ENCODE measurements at places on chromosomes 1 and 21.

DNA sequence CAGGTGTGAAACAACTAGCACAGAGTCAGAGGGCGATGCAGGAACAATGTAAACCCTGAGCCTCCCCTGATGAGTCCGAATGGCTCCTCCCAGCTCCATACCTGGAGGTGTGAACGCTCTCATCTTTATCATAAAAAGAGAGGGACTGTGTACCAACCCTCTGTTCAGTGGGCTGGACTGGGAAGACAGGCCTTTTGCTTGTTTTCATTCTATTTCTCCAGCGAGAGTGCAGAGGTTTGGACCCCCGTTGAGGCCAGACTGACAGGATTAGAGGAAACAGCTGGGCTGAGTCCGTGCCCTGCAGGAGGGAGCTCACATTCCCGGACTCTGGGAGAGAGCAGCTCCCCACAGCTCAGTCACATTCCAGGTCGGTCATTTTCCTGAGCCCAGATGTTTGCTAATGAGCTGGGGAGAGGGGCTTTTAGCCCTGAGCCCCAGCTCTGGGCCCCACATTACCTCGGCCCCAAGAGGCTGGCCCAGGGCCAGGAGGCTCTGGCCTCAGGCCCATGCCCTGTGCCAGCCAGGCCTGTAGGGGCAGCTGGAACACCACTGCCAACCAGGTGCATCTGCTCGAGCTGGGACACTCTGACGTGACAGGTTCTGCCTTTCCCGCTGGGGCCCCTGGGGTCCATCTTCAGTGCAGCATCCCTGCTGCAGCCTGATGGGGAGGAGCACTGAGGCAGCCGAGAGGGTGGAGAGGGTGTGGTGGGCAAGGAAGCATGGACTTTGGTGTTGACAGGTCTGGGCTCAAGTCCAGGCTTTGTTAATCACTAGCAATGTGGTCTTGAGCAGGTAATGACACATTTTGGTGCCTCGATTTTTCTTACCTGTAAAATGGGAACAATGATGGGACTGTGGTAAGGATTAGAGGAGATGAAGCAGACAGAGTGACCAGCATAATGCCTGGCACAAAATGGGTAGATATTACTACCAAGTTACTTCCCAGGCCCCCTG is 3.5 kb upstream of the NBL1 start:
- peak overlapping the region; percentile 27 for H3K4me3 ChIP-seq
- DNase-seq, result peak; percentile 94
- H3K4me1 ChIP-seq, result peaks cover 28% of the 10 kb centered on the region

GRCh38 chr1:117180147-117180967 is 30.4 kb downstream of the VTCN1 start:
- peak; percentile 45 for DNase-seq
- H3K27me3 ChIP-seq, result no peaks in the 10 kb centered on the region
- H3K4me1 ChIP-seq, result peaks cover 20% of the 10 kb centered on the region
- H3K36me3 ChIP-seq, result no peaks in the 10 kb centered on the region
- no peak overlapping the region for H3K4me3 ChIP-seq

DNA sequence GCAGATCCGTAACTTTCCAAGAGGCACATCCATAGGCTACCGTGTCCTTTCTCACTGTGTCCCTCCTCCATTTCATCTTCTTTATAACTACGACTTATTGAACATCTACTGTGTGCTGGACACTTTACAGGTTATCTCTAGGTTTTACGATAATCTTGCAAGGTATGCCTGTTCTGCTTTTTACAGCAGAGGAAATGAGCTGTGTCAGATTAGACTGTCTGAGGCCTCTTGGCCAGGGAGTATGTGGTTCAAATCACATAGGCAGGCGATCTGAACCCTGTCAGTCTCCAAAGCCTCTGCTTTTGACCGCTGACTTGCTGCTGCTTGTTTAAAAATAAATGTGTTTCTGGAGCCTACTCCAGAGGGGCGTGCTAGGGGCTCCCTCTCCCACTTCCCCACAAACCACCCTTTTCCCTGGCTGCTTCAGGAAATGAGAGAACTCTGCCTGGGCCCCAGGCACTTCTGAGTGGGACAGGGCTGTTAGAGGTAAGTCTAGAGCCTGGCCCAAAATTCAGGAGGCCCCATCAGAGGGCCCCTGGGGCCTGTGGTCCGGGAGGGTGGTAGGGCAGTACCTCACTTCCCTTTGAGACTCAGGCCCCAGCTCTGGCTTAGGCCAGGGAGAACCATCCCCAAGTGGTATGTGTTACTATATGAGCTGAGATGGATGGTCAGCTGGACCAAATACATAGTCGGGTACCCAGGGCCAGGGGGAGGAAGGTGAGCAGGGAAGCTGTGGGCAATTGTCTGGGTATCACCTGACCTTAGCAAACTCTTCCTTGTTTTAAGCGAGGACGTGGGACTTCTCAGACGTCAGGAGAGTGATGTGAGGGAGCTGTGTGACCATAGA is 4.4 kb downstream of the PSEN2 start:
- DNase-seq, result no peak
- H3K4me1 ChIP-seq, result peaks cover 15% of the 10 kb centered on the region
- H3K27ac ChIP-seq, result no peak overlapping the region
- no peaks in the 10 kb centered on the region for H3K36me3 ChIP-seq
- no peak overlapping the region for H3K4me3 ChIP-seq

DNA sequence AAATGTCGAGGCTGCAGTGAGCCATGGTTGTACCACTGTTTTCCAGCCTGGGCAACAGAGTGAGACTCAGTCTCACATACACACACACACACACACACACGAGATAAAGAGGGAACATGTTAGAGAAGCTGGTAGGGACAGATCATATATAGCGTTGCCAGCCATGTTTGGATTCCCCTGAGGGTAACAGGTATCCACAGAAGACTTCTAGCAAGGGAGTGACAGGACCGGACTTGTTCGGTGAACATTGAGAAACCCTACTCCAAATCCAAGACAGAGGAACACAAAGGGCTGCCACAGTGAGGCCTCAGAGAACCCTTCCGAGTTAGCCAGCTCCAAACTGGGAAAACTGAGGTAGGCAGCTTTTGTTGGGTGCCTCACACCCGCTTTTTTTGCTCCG is 3.7 kb upstream of the SARS1 start:
- H3K4me3 ChIP-seq, result no peak overlapping the region
- H3K27me3 ChIP-seq, result no peaks in the 10 kb centered on the region
- H3K4me1 ChIP-seq, result peaks cover 9% of the 10 kb centered on the region
- no peak for DNase-seq
- no peak overlapping the region for H3K27ac ChIP-seq

GRCh38 chr1:84701376-84701775 is 11.1 kb upstream of the SSX2IP start:
- no peaks in the 10 kb centered on the region for H3K36me3 ChIP-seq
- no peak overlapping the region for H3K4me3 ChIP-seq
- no peak overlapping the region for H3K27ac ChIP-seq
- no peak for DNase-seq

GRCh38 chr1:160781914-160782689 is 13.9 kb upstream of the LY9 start:
- H3K27me3 ChIP-seq, result no peaks in the 10 kb centered on the region
- no peaks in the 10 kb centered on the region for H3K4me1 ChIP-seq
- H3K4me3 ChIP-seq, result no peak overlapping the region
- no peak overlapping the region for H3K27ac ChIP-seq
- DNase-seq, result no peak

All from neural progenitor cell (in vitro differentiated cells).